ENCODE measurements at places on chromosomes 2 and 18. TPM values are rescaled to one million over a fixed set of nuclear protein-coding genes. Genes with fewer than 3 reads are reported as not detected.

The RNU2-63P gene
- 1.1 TPM for polyA plus RNA-seq

The CPO gene
- 0.53 TPM for polyA plus RNA-seq

The MAL gene
- 3.7 TPM for polyA plus RNA-seq

The CRYBA2 gene
- polyA plus RNA-seq: not detected

The CYP27C1 gene
- polyA plus RNA-seq: 8.8 TPM

The ATP6V1B1 gene
- 4.6 TPM for polyA plus RNA-seq

The DNAJC5G gene
- 0.32 TPM for polyA plus RNA-seq

- DNase-seq: no peak
Observed at GRCh38 chr2:12064153-12064552, 317.7 kb downstream of the LPIN1 start.

- DNase-seq: no peak
Observed at GRCh38 chr2:189018631-189019030, 44.5 kb downstream of the COL3A1 start.

- no peak for DNase-seq
Observed at GRCh38 chr2:190311893-190312634, 7.6 kb downstream of the HIBCH start.

DNA sequence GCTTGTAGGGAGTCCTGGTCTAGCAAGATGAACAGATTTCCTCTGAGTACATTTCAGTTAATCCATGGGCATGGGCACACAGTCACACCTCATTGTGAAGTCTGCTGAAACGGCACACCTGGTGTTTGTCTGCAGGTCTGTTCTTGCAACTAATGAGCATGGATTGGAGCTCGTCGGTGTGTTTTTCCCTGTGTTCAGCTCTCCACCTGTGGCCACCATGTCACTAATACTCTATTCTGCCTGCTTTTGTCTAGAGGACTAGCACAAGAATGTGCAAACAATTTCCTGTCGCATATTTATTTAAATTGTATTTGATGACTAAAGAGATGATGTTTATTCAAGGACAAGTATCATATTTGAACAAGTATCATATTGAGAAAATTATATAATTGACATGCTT, 24.5 kb upstream of the PPP4R1 start:
- DNase-seq: no peak

DNA sequence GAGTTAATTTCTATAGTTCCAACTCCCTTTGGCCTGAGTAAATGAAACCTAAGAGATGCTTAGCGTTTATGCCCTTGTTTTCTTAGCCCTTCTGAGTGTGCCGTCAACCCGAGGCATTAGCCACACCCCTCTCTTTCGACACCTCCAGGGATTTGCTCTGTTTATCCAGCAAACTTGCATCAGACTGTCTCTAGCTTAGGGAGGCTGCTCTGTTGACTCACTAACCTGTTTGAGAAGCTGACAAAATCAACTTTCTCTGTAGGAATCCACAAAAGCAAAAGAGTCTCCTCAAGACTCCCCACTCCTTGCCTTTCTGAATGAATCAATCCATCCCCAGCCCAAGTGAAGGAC, 317.6 kb downstream of the TNS1 start:
- DNase-seq: peak; percentile 74

GRCh38 chr2:65096948-65097347, 33.0 kb downstream of the RAB1A start:
- no peak for DNase-seq

DNA sequence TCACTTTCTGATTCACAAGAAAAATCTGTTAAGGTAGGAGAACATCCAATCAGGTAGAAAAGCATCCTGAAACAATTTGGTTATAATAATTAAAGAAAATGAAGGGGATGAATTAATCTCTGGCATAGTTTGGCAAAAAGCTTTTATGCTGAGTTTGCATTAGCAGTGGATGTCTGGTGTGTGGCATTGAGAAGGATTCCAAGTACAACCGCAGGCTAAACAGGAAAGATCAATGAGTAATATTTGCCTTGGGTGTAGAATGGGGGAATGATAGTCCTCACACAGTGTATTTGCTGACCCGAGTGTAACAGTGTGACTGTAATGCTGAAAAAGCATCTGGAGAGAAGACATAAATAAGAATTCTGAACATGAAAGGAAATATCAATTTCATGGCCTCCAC, 68.3 kb upstream of the SESTD1 start:
- DNase-seq: no peak

- no peak for DNase-seq
Observed at GRCh38 chr2:189375842-189376241, 65.4 kb upstream of the WDR75 start.

- no peak for DNase-seq
Observed at GRCh38 chr2:208255557-208256106, 761 bp upstream of the IDH1 start.

DNA sequence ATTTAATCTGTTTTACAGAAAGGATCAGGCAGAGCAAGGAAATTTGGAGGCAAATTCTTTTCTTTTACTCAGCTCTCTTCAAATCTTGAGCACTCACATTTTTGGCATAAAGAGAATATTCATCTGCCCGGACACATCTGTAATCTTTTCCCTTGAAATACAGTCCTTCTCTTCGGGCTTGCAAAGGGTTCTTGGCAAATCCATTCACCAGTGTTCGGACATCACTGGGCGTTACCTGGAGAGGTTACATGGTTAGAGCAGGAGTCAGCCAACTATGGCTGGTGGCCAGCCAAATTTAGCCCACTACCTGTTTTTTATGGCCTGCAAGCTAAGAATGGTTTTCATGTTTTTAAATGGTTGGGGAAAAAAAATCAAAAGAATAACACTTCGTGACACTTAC, 2.1 kb downstream of the PFN4 start:
- no peak for DNase-seq

DNA sequence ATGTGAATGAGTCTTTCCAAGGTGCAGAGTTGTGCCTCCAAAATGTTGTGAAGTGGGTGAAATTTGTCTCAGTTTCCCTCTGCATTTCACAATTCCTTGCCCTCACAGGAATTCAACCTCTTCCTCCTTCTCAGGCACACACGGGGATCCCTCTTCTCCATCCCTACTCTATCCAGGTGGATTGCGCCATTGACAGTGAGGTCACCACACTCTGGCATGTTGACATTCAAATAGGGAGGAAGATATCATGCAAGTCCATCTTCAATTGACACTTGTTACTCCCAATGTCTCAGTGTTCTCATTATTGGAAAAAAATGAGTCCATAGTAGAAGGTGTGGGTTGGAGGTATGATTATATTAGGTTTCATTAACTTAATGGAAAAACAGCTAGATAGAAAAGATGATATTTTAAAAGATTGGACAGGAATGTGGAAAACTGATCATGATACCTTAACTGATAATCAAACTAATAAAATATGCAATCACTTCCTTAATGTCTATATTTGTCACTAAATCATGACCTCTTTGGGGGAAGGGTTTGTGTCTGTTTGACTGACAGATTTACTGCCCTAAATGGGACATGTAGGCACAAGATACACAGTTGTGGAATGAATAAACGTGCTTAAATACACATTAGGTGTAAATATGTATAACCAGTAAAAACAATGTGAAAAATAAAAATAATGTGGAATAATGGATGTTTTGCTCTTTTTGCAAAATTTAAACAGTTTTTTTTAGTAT, 213.8 kb upstream of the SLC8A1 start:
- DNase-seq: no peak

DNA sequence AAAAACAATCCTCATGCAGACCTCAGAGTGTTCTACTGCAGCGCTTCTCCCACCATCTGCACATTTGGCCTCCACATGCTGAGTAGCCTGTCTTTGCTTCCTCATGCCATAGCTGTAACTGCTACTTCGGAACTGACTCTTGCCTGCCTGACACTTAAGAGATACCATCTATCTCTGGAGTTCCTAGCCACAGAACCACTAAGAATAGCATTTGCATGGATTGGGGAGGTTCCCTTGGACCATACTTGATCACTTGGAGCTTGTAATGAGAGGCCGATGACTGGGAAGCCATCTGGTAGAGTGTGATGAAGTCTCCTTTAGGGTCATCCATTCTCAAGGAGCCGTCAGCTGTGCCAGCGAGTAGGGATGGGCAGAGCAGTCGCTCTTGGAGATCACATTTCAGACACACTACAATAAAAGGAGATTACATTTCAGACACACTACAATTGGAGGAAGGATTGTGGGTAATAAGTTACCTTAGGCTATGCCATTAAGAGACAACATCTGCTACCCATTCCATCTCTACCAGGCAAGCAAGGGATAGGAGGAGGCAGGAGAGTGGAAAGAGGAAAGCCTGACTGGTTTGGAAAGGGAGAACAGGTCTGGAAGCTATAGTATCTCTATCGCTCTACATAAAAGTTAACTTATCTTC, 21.8 kb downstream of the DOK1 start:
- no peak for DNase-seq

- no peak for DNase-seq
Observed at GRCh38 chr18:74399091-74399887, 57.8 kb downstream of the DIPK1C start.

- no peak for DNase-seq
Observed at GRCh38 chr2:198146346-198146940, 342.1 kb downstream of the PLCL1 start.

DNA sequence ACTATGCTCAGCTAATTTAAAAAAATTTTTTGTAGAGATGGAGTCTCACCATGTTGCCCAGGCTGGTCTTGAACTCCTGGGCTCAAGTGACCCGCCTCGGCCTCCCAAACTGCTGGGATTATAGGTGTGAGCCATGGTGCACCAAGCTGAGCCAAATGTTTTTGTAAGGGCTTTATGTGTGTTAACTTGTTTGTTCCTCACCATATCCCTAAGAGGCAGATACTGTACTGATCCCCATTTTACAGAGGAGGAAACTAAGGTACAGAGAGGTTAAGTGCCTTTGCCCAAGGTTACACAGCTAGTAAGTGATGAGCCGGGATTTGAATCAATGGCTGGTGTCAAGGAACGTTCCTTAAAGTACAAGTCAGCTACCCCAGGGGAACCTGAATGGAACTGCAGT, 85.3 kb upstream of the KLF7 start:
- DNase-seq: no peak

GRCh38 chr2:11984316-11985158, 238.1 kb downstream of the LPIN1 start:
- no peak for DNase-seq

DNA sequence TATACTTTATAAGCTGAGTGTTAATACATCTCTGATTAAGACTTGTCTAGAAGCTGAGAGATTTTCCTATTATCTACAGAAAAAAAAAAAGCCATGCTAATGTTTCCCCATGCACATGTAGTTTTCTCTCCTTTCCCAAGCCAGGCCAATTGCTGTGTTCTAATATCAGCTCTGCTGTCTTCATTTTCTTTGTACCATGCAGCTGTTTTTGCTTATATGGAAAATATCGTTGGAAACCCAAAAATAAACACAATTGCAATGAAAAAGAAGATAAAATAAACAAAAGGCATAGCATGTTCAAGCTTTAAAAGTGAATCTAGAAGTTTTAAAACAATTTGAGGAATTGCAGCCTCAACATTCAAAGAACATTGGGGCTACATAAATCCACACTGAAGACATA, 817.4 kb upstream of the ACVR2A start:
- peak; percentile 78 for DNase-seq

DNA sequence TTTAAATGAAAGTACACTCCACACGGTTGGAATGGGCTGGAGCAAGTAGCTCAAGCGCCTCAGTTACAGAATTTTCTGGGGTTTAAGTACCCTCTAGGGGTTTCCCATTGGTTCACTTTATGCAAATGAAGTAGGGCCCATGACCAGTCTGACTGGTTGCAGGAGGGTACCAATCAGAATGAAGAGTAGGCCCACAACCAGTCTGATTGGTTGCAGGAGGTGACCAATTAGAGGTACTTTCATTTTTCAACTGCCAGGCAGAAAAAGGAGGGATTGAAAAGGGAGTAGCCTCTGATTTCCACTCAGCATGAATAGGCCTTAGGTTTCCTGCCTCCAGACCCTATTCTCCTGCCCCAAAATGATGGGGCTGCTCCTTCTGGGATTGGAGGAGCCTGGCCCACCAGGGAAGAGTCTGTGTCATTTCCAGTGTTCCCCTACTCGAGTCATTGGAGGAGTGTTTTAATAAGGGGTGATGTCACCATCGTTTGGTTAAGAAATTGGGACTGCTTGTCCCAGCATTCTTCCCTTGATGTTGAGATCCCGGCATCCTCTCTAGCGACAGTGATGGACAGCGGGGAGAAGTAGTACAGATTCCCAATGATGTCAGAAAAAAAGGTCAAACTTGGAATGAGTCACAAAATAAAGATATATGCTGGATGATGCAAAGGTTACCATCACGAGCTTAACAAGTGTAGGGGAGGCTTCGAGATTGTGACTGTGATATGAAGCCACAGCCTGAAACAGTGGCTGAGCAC, 210.4 kb downstream of the SH3BP4 start:
- DNase-seq: no peak

DNA sequence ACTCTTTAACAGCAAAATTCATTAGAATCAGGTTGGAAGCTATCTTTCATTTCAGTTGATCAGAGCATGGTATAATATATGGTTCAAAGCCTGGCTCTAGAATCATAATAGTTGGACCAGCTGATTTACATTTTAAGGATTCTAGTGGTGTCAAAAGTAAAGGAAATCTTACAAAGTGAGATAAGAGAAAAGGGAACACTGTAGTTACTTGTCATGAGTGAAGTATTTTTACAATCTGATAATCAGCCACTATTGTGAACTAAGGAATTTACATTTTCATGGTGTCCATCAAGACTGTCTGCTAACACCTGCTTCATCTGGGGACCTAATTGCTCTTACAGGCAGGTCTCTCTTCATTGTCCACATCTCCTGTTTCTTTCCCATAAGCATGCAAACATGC, 161.1 kb downstream of the SLC39A10 start:
- DNase-seq: no peak

GRCh38 chr2:127185093-127185492, 35.0 kb downstream of the CYP27C1 start:
- no peak for DNase-seq

GRCh38 chr18:7908681-7909299, 341.7 kb downstream of the PTPRM start:
- no peak for DNase-seq

GRCh38 chr2:146602856-146603255, 1242.0 kb upstream of the ACVR2A start:
- no peak for DNase-seq

DNA sequence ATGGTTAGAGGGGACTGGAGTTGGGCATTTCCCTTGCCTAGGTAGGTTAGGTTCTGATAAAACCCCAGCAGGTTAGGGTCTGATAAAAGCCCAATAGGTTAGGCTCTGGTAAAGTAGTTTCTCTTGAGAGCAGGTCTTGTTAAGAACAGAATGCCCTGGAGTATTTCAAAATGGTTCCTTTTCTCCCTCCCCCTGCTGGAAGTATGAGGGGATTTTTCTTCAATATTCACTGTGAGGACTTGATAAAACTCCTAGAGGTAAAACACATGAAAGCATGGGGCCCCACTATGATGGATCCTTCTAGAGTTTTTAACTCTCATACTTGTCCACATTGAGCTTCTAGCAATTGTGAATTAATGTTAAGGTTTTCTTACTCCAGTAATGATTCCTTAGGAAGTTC, 27.6 kb downstream of the ANKAR start:
- DNase-seq: no peak

DNA sequence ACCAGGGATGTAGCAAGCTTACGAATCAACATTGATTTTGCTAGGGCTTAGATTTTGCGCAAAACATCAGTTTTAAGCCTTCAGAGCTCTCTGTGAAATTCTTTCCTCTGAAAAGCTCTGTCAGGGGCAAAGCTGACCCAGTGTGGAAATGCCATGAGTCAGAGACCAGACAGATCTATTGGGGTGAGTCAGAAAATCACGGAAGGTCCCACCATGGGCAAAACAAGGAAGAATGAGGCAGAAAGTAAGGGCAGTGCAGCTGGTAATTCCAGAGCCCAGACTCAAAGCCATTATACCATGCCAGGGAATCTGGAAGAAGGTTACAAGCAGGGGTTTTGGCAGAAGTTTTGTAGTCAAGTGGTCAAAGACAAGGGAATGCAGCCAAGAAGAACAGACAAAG, 256.6 kb upstream of the CTAGE1 start:
- no peak for DNase-seq

All from left lung (tissue), 14 donors.